Nucleus accumbens (tissue), 56 donors: ENCODE measurements at places on chromosomes 7 and 10.

GRCh38 chr10:13453896-13454295 is 74.9 kb downstream of the BEND7 start:
- DNase-seq, result no peak

DNA sequence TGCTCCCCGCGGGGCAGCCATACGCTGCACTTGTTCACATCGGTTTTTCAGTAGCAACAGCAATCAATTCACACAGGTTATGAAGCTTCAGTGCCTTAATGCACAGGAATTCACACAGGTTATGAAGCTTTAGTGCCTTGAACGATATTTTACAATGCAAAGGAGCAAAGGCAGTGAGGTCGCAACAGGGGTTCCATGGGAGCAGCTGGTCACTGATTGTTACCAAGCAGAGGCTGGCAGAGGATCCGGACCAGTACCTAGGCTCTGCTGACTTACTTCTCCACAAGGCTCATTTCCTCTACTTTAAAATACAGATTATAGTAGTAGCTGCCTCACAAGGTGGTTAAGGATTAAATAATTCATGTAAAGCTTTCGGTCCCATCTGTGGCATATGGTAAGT is 95.2 kb upstream of the ODAD2 start:
- DNase-seq, result no peak

GRCh38 chr10:4383651-4384098 is 442.3 kb upstream of the AKR1E2 start:
- no peak for DNase-seq

DNA sequence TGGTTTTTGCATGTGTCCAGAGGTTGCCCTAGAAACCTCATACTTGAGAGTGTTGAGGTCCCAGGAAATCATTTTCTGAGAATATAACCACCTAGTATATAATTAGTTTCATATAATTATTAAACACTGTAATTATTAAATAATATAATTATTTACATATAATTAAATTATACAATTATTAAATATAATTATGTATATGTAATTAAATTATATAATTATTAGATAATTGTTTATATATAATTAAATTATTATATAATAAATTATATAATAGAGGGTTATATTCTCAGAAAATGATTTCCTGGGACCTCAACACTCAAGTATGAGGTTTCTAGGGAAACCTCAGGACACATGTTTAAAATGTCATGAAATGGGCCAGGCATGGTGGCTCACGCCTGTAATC is 27.6 kb downstream of the SCRN1 start:
- DNase-seq, result no peak
